Right renal pelvis (tissue), 4 donors: ENCODE measurements at places on chromosomes 4 and X. TPM values are rescaled to one million over a fixed set of nuclear protein-coding genes. Genes with fewer than 3 reads are reported as not detected.

PHOX2B gene
- polyA plus RNA-seq: 0.88 TPM

SPANXB1 gene
- not detected for polyA plus RNA-seq

TRIM61 gene
- 3.2 TPM for polyA plus RNA-seq

HPGD gene
- polyA plus RNA-seq: 58.1 TPM

LRCH2 gene
- 14.5 TPM for polyA plus RNA-seq

NEIL3 gene
- 6.9 TPM for polyA plus RNA-seq

SMIM14 gene
- polyA plus RNA-seq: 62.2 TPM

ITM2A gene
- polyA plus RNA-seq: 99.4 TPM

SATL1 gene
- 0.47 TPM for polyA plus RNA-seq

ALB gene
- polyA plus RNA-seq: 4.4 TPM

BEX5 gene
- 12.8 TPM for polyA plus RNA-seq

FHL1 gene
- polyA plus RNA-seq: 65.1 TPM

F8A1 gene
- polyA plus RNA-seq: 25.1 TPM

SLIT2 gene
- polyA plus RNA-seq: 55.6 TPM

OCIAD2 gene
- 222 TPM for polyA plus RNA-seq

ZNF141 gene
- 35.1 TPM for polyA plus RNA-seq

CXorf49 gene
- polyA plus RNA-seq: not detected

SLC9B1 gene
- 2.9 TPM for polyA plus RNA-seq

NWD2 gene
- 0.15 TPM for polyA plus RNA-seq

INPP4B gene
- polyA plus RNA-seq: 9.6 TPM

CXCL3 gene
- polyA plus RNA-seq: 0.35 TPM

ARR3 gene
- 0.55 TPM for polyA plus RNA-seq

CRLF2 gene
- polyA plus RNA-seq: not detected

PCDH11X gene
- polyA plus RNA-seq: 0.06 TPM

GPR143 gene
- 13.1 TPM for polyA plus RNA-seq

CYSLTR1 gene
- 2.7 TPM for polyA plus RNA-seq
